NCI-H2107 (cell line): ENCODE measurements at places on chromosomes 16 and 17.

DNA sequence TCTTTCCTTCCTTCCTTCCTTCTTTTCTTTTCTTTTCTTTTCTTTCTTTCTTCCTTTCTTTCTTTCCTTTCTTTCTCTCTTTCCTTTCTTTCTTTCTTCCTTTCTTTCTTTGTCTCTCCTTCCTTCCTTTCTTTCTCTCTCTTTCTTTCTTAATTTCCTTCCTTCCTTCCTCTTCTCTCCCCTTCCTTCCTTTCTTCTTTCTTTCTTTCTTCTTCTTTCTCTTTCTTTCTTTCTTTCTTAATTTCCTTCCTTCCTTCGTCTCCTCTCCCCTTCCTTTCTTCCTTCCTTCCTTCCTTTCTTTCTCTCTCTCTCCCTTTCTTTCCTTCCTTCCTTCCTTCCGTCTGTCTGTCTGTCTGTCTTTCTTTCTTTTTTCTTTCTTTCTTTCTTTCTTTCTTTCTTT, 1446.5 kb upstream of the GOT2 start:
- DNase-seq: no peak

GRCh38 chr16:84062734-84063640, 20.4 kb upstream of the SLC38A8 start:
- DNase-seq: peak; percentile 54

DNA sequence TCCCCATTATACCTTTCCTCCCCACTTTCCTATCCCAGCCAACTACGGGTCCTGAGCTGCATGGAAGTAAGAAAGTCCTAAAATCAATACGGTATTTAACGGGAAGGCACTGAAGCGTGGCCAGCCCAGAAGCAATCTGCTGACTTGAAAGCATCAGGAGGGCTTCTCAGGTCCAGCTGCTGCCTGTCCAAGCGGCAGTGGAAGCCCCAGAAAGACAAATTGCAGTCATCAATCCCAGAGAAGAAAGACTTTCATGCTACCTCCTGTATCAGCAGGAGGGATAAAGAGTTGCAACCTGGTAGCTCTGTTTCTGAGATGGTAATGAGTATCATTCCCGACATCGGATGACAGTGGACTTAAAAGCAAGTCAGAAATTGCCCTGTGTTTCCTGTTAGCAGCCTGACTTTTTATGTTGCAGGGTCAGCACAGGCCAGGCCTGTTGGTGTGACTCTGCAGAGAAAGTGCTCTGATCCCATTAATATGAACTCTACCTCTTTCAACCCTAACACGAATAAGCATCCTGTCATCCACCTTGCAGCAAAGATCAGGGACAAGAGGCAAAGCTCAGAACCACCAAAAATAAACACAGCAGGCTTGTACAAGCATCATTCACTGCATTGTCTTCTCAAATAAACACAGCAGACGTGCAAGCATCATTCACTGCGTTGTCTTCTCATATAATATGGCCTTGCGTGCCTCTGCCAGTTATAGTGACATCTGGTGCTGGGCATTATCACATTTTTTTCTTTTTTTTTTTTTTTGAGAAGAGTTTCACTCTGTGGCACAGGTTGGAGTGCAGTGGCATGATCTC, 358.6 kb upstream of the CDH11 start:
- no peak for DNase-seq

GRCh38 chr17:48483004-48483403, 47.8 kb downstream of the HOXB1 start:
- DNase-seq: no peak

GRCh38 chr16:71528257-71528656, 2.0 kb downstream of the CHST4 start:
- no peak for DNase-seq

- no peak for DNase-seq
These were observed 48.7 kb downstream of the SF3B3 start for GRCh38 chr16:70572050-70572925.

- no peak for DNase-seq
These were observed 873.3 kb upstream of the SOX9 start for GRCh38 chr17:71247441-71248015.

DNA sequence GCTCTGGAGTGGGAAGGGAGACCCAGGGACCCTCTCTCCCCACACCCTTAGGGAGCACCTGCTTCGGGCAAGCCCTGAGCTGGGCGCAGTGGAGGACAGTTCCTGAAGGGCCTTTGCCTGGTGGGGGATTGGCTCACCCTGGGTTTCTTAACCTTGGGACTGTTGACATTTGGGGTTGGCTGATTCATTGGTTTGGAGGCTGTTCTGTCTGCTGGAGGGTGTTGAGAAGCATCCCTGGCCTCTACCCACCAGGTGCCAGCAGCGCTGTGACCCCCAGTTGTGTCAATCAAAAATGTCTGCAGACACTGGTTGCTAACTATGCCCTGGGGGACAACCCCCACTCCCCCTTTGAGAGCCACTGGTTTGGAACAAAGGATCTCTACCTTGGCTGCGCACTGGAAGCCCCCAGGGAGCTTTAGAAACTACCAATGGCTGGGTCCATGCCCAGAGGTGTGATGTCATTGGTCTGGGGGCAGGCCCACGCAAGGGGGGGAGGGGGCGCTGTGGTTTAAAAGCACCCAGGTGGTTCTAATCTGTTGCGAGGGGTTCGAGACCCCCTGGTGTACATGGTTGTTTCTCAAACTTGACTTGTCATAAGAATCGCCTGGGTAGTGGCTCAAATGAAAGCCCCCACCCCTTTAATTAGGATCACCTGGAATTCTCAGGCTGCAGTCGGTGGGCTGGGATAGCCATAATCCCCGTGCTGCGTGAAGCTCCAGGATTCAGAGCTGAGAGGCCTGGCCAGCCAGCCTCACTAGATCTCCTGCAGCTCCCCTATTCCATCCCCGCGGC, 151.9 kb upstream of the GSE1 start:
- DNase-seq: peak; percentile 87

DNA sequence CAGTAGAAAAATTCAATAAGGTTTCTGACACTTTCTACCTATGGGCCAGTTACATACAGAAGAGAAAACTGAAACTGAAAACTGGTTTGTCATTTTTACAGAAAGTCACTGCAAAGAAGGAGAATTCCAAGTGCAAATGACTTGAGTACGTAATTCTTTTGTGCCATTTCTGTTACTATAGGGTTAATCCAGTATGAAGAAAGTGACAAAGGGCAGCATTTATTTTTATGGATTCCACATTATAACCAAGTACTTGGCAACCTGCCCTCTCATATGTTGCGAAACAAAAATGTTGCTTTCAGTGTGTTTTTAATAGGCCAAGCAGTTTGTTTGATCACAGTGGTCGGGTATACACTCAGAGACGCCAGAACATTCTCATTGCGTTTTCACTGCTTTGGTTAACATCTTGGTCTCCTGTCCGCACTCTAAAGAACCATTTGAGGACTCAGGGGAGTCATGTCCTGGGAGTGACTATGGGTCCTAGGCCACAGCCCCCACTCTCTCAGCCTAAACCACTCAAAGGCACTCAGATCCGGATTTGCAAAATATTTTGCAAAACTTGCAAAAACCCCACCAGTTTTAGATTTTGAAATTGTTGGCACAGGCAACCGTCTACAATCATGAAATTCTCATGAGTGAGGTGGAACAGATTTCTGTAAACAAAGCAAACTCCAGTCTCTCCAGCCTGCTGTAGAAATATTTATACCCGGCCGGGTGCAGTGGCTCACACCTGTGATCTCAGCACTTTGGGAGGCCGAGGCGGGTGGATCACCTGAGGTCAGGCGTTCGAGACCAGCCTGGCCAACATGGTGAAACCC, 15.4 kb upstream of the HELZ start:
- no peak for DNase-seq
